ENCODE measurements at places on chromosomes 1 and 21.
A peak's percentile ranks its signal among the peaks of the same experiment; 100 is the strongest.

GRCh38 chr1:75342786-75343185, 208.6 kb downstream of the LHX8 start:
- no peak for DNase-seq

DNA sequence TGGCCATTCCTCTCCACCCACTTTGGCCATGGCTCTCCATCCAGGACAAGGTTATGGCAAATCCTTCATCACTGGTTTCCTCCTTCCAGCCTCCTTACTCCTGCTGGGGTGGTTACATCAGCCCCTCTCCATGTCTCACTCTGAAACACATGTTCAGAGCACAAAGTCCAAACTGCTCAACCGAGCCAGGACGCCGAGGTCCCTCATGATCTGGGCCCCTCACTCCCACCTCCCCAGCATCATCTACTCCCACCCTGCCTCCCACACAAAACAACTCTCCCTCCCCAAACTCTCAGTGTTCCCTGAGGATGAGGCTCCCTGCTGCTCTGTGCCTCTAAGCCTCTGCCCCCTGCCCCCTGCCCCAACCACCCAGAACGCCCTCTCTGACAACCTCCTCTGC, 33.3 kb upstream of the ZBTB40 start:
- no peak for DNase-seq

DNA sequence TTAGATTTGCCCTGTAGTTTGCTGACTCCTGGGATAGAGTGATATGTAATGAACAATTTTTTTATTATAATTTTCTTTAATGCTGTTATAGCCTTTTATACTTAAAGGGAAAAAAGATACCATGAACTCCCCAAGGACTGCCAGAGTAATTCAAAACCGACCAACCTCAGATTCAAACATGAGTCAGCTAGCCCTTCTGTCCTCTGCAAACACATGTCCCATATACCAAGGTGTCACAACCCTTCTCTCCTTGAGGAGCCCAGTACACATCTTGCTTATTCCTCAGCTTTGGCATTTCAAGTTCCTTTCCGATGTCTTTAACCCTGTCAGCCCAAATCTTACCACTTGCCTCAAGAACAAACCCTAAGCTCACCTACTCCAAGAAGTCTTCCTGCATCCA, 184.9 kb downstream of the KCNH1 start:
- no peak for DNase-seq

GRCh38 chr1:224211206-224211962, 28.3 kb downstream of the DEGS1 start:
- DNase-seq: no peak

GRCh38 chr1:16167331-16168143, 11.7 kb upstream of the EPHA2 start:
- peak; percentile 54 for DNase-seq

DNA sequence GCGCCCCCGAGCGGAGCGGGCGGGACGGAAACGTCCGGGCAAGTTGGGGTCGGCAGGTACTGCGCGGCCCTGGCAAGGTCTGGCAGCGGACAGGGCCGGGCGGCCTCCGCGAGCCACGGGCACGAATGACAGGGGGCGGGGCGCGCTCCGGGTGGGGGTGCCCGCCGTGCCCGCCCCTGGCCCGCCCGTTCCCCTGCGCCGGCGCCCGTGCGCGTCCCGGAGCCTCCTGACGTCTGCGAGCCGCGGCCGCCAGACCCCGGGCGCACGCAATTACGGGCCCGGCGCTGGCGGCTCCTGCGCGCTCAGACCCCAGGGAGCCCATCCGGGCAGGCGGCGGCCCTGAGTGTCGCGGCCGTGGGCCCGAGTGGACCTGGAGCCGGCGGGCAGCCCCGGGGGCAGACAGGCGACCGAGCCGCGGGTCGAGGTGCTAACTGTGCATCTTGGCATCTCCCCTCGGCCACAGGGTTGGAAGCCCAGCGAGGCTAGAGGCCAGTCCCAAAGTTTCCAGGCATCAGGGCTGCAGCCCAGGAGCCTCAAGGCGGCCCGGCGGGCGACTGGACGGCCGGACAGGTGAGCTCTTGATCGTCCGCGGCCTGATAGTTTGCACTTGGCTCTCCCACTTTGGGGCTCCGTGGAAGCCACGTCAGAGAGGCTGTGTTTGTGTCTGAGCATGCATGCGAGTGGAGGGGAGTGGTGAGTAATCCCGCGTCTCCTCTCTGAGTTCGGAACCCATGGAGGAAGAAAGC, 918 bp downstream of the MIB2 start:
- peak; percentile 55 for DNase-seq

- DNase-seq: no peak
Measured at GRCh38 chr1:145988773-145989172, 7.6 kb downstream of the TXNIP start.

DNA sequence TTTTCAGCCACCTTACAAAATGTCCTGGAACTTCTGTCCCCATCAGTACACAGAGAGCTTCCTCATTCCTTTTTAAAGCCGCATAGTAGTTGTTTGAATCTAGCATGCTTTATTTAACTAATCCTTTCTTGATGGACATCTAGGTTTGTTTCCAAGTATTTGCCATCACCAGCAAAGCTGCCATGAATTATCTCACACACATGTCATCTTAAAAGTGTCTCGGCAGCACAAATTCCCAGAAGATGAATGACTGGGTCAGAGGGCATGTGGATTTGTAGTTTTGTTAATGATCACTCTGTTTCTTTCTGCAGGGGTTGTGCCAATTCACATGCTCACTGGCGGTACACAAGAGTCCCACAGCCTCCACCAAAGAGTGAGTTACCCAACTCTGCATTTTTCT, 68.3 kb downstream of the CLIC6 start:
- no peak for DNase-seq

GRCh38 chr1:4684136-4684535, 29.7 kb downstream of the AJAP1 start:
- DNase-seq: no peak

DNA sequence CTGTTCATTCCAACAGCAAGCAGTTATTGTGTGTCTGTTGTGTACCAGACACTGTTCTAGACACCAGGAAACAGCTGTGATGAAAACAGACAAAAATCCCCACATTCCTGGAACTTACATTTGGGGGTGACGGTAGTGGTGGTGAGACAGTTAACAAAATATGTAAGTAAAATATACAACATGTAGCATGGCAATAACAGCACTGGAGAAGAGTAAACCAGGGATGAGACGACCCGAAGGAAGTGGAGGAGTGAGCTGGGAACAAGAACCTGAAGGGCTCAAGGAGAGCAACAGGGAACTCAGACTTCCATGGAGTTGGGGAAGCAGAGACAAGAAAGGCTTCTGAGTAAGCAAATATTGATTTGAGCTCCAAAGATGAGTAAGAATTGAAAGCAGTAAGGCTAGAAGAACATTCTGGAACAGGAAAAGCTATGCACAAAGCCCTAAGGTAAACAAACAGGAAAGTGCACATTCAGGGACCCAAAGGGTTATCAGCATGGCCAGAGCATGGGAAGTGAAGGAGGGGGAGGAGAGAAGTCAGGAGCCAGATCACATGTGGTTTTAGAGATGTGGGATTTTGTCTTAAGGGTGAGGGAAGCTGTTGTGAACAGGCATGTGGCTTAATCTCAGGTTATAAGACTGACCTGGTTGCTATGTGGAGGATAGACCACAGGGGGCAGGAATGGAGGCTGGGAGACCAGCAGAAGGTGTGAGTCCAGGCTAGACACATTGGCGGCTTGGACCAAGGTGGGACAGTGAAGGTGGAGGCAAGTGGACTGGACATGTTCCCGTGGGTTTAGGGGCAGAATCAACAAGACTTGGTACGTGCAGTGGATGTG, 7.3 kb downstream of the CSF1 start:
- no peak for DNase-seq

Data from activated CD4-positive, CD25-positive, alpha-beta regulatory T cell treated with anti-CD3 and anti-CD28 coated beads, Interleukin-2, amount 50 U/mL, for 72 hours (primary cell).